ENCODE measurements at places on chromosomes 16 and 17. TPM values are rescaled to one million over a fixed set of nuclear protein-coding genes. Genes with fewer than 3 reads are reported as not detected.

- DNase-seq = no peak
Observed at GRCh38 chr16:78677181-78677731, 577.8 kb downstream of the WWOX start.

DNA sequence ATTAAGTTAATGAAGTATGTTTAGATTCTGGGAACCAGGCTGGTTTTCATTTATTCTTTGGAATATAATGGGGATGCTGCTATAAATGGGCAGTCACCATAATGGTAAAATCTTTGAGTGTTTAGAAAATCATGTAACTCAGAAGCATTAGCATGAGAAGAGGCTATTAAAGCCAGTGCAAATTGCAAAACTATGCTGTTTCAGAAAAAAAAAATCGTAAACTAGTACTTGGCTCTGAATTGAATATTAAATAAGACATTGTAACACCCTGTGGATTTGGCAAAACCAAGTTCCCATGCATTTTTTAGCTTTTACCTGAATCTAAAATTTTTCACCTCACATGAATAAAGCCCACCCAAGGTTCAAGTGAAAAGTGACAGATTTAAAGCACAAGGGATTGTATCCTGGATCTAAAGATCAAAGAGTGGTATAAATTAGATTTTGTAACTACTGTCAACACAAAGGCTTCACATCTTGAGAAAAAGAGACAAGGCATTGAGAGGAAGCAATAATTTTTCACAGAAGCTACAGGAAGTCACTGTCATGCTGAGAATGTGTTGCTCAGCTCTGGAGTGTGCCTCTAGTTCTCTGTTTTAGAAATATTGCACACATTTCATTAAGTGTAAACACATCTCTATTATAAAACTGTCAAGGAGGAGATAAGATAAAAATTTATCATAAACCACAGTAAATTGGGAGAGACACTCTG, 142.2 kb downstream of the ABCA8 start:
- DNase-seq = no peak

GRCh38 chr17:54028986-54029580, 206.4 kb downstream of the KIF2B start:
- no peak for DNase-seq

SOCS1 gene
- 42.7 TPM for total RNA-seq

KRT24 gene
- not detected for total RNA-seq

- DNase-seq = no peak
Observed at GRCh38 chr16:3602320-3602653, 9.1 kb downstream of the SLX4 start.

DNA sequence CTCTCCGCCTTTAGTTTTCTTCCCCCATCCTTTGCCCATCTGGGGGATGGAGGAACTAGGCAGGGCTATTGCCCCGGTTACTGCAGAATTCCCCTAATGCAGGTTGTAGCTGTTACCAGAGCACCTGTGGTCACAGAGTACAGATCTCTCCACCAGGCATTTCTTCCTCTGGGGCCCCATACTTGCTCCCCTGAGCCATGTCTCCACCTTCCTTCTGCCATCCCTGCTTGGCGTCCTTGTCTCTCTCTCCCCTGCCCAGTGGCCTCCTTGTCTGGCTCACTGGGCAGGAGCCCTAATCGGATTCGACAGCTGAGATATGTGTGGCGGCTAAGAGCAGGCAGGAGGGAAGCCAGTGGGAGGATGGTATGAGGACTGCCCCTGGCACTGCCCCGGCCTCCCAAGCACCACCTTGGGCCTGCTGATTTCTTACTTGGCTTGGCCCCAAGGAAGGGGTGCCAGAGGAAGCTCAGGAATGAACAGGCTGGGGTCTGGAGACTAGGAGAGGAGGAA, 2.0 kb downstream of the RARA start:
- DNase-seq = no peak

CDH16 gene
- 2.4 TPM for total RNA-seq

SAMD14 gene
- total RNA-seq = 0.36 TPM

All from ovary (tissue), 10 donors.